ENCODE measurements at places on chromosomes 11 and 22.

- DNase-seq: no peak
Observed at GRCh38 chr22:32917577-32918354, 116.3 kb downstream of the TIMP3 start.

DNA sequence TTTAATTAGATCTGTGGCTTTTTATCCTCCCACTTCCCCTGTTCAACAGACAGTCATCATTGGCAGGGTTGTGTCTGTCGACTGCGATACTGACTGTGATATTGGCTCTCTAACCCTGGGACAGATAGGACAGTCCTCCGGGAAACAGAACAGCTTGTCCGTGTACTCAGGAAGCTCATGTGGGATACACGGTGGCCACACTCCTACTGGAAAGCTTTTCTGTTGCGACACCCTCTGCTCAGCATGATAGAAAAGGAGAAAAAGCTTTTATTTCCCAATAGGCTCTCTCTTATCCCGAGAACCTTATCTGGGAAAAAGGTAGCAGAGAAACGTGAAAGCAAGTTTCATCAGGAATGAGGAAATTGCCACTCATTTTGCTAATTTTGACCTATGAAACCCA lies 60.4 kb upstream of the HSPA8 start:
- DNase-seq: peak; percentile 75

DNA sequence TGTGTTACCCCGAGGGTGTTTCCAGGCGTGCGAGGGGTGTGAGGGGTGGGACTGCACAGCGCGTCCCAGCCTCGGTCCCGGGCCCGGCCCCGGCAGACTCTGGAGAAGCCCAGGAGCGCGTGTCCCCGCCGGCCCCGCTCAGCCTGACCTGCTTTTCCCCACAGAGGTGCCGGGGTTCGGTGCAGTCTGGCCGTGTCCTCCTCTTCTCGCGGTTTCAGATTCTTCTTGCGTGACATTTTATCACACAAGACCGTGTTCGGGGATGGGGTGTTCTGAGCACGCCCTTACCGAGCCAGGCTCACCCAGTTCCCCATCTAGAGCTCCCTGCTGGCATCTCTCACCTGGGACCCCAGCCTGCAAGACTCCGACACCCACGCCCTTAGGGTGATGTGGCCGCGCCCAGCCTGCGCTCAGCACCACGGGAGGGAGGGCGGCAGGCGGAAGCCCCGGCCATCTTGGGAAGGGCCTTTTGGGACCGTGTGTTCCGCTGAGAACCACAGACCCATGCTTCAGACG lies 775.6 kb downstream of the BRD1 start:
- no peak for DNase-seq

- no peak for DNase-seq
Observed at GRCh38 chr11:129281471-129282415, 89.6 kb upstream of the ARHGAP32 start.

DNA sequence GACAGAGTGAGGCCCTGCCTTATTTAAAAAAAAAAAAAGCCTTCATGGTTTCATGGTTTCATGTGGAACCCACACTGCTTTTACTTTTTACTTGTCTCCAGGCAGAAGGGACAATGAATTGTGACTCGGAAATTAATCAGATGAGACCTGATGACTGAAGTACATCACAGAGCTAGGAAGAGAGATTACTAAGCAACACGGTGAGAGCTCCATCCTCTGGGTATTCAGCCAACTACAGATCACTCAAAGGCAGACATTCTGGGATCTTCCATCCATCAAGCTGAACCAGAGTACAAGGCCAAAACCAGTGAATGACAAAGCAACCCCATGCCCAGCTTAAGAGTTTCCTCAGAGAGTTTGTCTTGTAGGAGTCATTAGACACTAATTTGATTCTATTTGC lies 433.2 kb downstream of the SOX6 start:
- DNase-seq: no peak

GRCh38 chr11:10503777-10504480 lies 37.1 kb downstream of the RNF141 start:
- no peak for DNase-seq

- peak; percentile 96 for DNase-seq
Observed at GRCh38 chr11:6606471-6607189, 3.1 kb downstream of the ILK start.

DNA sequence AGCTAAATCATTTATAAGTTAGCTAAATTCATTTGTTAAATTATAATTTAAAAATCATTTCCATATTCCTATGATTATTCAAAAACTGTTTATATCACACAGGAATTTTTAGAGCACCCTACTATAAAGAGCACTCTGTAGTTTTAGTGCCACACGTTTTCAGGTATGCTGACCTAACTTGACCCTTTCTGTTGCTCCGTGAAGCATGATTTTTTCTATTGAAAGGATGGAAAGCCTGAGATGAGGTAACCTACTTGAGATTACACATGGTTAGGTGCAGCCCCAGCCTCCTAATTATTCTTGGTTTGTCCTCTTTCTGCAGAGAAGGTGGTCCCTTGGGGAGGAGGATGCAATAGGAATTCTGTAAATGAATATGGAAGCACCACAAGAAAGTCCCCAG lies 72.6 kb downstream of the PPFIBP2 start:
- DNase-seq: no peak

DNA sequence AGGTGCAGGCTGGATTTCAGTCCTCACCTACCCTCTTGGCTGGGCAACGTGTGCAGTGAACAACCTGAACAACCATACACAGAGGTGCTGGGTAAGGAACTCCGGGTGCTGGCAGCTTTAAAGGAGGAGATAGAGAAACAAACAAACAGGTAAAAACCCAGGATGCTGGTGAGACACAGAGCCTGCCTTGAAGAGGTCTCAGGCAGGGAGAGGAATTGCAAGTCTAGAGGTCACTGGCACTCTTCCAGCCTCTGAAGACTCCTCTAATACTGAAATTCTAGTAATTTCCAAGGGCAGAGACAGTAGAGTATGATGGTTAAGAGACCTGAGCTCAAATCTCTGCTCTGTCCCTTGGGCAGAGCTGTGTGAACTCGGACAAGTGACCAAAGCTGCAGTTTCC lies 192.5 kb downstream of the CEP164 start:
- DNase-seq: peak; percentile 35

GRCh38 chr11:64880240-64881001 lies 2.0 kb upstream of the EHD1 start:
- DNase-seq: no peak

DNA sequence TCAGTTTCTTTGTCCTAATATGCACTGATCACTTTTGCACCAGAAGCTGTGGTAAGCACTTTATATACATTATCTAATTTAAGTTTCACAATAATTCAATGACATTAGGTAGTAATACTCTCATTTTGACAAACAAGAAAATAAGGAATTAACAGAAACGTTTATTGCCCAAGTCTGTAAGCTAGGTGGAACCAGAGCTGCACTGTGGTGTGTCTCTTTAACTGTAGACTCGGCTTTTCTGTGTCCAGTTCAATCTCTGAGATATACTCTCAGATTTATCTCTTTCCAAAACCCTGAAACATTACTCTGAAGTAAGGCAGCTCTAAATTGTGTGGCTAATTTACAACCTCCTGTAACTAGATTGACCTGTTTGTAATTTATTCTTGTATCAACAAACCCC lies 101.1 kb downstream of the MUC15 start:
- DNase-seq: no peak

DNA sequence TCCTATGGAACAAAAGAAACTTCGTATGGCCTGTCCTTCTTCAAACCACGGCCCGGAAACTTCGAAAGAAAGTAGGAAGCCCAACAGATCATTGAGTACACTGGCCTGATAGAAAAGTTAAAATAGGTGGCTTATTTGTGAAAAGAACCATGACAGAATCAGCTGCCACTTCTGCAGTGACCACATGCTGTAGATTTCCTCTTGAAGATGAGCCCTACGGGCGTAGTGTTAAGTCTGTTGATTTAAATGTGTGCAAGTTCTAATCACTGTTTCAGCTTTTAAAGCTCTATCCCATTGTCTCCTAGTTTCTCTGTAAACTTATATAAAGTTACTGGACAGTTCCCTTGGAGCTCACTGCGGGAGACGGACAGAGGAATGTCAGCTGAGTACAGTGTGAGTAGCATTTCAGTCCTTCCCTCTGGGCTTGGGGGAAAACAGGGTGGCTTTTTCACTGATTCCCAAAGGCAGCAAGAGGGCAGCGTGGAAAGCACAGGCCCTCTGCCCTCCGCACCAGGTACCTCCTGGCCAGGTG lies 17.8 kb downstream of the SAMM50 start:
- DNase-seq: no peak

GRCh38 chr11:77547863-77548551 lies 41.7 kb upstream of the AQP11 start:
- peak; percentile 73 for DNase-seq

DNA sequence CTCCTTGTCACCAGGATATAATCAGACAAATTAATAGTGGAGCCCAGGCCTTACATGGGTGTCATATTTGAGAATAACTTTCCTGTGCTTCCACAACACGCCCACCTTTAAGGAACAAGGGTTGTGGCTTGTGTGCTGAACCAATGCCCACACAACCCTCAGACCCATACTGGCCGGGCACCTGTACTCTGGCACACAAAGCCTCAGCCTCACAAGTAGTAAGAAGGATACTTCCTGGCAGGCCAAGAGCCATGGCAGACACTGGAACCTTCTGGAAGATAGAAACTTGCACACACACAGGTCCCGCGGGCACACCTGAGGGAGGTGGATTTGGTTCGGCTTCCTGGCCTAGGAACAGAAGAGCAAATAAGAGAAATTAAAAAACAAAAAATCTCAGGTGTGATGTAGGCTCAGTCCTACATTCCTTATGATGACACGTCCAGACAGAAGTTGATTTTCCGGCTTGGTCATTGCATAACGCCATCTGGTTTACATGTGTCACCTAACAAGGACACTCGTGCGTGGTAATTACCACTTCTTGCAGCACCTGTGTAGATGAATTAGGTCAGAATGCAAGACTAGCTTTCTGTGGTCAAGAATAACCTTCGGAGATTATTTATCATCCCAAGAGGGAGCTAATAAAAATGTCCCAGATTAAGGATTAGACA lies 5.8 kb upstream of the BRD1 start:
- DNase-seq: no peak

- no peak for DNase-seq
Observed at GRCh38 chr22:50485221-50486131, 1.2 kb upstream of the MIOX start.

DNA sequence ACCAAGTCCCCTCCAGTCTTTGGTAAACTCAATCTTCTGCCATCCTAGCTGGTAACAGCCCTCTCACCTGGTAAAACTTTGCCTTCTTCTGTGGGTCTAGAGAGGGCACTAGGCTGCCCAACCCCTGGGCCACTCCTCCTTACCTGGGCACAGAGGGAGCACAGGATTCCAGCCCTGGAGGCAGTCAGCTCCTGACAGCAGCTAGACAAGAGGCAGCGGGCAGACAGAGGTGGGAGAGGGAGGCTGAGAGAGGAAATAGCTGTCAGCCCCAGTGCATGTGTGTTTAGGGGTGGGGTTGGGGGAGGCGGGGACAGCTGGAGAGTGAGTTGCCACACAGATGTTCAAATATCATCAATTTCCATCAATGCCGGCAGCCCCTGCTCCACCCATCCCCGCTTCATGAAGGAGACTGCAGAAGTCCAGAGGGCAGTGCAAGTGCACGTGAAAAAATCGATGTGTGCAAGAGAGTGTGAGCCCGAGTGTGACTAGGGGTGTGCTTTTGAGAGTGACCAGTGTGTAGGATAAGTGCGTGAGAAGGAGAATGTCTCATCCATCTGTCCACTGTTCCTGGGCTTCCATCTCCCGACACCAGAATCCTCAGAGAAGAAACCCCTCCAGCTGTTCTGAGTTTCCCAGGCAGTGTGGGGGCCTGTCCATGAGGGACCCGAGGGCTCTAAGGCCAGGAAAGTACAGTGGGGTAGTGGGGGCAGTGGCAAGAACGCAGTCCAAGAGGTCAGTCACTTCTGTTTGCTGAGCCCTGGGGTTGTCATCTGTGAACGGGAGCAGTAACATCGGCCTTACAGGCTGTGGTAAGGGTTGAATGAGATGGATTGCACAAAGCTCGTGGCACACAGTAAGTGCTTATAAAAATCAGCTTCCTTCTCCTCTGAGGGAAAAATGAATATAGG lies at the start of gene PTGDR2:
Gene PTGDR2, minus strand, starts transcription at position 225 of the 908 bp plus-strand sequence. CDS start 2,228 bp downstream, outside the sequence.
- DNase-seq: no peak

GRCh38 chr22:17085277-17086181 lies 729 bp downstream of the IL17RA start:
- DNase-seq: peak; percentile 24

DNA sequence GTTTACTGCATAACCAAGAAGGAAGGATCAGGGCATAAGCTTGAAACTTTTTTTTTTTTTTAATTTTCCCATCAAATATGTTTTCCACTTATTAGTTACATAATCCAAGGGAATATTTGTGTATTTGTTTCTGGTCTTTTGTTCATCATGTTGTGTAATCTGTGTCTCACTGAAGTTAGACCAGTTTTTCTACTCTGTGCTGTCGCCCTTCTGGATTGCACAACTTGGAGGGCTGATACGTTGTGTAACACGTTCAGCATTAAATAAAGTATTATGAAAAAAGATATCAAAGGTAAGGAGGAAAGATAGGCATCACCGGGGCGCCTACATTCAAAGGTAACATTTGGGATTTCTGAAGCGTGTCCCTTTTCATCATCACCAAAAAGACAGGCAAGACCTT lies 3.3 kb upstream of the E2F8 start:
- peak; percentile 62 for DNase-seq

- no peak for DNase-seq
Observed at GRCh38 chr11:27467181-27467913, 5.2 kb downstream of the LGR4 start.

DNA sequence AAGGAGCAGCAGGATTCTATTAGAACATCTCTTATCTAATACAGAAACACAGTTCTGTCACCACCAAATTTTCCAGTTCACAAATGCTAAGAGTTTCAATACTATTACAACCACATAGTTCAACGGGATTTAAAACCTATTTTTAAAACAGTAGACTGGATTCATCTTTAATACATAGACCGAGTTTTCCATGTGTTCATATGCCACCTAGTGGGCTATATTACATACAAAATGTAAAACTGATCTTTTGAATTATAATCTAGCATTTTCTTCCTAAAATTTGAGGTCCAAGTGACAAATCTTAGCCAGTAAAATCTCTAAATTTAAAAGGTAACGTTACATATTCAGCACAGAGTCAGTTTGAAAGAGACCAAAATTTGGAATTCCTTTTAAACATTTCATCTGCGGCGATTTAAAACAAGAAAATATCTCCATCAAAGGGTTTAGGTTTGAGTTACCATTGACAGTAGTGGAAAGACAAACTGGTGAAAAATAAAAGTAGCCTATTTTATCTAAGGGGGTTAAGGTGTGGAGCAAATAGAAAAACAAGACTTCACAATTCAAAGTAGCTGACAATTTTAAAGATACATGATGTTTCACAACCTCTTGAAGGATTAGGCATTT lies 269.3 kb upstream of the MPPED2 start:
- DNase-seq: peak; percentile 23

GRCh38 chr11:64165481-64165841 lies 452 bp downstream of the MACROD1 start:
- no peak for DNase-seq
